DMS 273 treated with DMSO at 0.1 percent for 48 hours (cell line): ENCODE measurements at places on chromosomes 3 and 15.

- DNase-seq, result no peak
Measured at GRCh38 chr3:127383656-127384179, 95.9 kb upstream of the PRR20G start.

DNA sequence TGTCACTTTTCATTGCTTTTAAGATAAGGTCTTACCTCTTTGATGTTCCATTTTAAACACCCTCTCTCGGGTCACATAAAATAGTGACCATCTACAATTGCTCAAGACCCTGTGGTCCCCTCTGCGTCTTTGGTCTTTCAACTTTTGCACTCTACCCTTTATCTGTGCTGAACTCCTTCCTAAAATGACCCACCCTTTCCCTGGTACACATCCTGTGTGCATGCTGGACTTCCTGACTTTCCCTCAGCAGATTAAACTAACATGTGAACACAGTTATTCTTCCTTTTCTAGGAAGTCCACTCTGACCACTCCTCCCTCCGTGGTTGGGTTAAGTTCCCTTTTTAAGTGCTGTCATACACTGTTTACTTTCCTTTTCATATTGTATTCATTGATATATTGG lies 414.2 kb downstream of the GABRB3 start:
- DNase-seq, result no peak

DNA sequence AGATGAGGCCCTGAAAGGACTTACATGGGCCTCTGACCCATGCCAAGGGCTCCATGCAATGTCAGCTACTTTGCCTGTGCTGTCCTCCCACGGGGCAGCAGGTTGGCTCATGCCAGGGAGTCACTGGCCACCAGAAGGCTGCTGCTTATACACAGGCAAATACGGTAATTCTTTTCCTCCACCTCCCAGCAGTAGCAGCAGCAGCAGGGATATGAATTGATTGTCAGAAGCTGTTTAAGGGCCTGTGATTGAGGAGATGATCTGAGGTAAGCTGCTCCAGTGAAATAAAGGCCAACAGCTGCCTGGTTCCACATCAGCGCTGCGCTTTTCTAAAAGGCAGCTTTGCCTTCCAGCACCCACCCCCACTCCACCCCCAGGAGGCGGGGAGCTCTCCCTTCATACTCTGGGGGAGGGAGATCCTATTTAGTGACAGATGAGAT lies 250.5 kb downstream of the SHQ1 start:
- no peak for DNase-seq

GRCh38 chr3:124861041-124861440 lies 26.1 kb downstream of the ITGB5 start:
- no peak for DNase-seq

DNA sequence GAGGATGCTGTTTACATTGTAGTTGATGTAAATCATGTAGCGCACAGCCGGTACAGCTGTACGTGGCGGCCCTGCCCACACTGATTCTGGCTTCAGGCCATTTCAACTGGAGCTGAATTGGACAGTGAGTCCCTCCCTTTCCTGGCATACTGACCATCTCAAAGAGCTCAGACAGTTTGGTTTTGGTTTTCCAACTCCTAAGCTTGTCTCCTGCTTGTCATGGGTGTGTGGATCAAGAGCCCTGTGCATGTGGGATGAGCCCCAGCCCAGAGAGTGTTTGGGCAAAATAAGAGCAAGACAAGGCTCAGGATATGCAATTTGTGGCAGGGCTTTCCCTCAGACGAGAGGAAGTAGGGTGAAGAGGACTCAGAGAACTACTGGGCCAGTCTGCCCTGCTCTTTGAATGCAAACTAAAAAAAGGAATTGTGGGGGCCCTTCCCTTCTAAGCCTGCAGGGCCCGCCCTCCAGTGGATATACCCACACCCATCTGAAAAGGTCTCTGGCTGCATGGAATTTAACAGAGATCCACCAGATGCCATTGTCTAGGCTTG lies 13.3 kb downstream of the ITGA11 start:
- DNase-seq, result no peak

- DNase-seq, result no peak
Measured at GRCh38 chr3:57078344-57078634, 17.8 kb downstream of the SPATA12 start.

DNA sequence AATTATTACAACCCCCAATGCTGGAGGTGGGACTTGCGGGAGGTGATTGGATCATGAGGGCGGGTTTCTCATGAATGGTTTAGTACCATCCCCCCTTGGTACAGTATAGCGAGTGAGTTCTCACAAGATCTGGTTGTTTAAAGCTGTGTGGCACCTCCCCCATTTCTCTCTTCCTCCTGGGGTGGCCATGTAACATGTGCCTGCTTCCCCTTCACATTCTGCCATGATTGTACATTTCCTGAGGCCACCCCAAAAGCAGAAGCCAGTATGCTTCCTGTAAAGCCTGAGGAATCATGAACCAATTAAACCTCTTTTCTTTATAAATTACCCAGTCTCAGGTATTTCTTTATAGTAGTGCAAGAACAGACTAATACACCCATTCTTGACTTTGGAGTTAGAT lies 20.3 kb upstream of the PROK2 start:
- no peak for DNase-seq

DNA sequence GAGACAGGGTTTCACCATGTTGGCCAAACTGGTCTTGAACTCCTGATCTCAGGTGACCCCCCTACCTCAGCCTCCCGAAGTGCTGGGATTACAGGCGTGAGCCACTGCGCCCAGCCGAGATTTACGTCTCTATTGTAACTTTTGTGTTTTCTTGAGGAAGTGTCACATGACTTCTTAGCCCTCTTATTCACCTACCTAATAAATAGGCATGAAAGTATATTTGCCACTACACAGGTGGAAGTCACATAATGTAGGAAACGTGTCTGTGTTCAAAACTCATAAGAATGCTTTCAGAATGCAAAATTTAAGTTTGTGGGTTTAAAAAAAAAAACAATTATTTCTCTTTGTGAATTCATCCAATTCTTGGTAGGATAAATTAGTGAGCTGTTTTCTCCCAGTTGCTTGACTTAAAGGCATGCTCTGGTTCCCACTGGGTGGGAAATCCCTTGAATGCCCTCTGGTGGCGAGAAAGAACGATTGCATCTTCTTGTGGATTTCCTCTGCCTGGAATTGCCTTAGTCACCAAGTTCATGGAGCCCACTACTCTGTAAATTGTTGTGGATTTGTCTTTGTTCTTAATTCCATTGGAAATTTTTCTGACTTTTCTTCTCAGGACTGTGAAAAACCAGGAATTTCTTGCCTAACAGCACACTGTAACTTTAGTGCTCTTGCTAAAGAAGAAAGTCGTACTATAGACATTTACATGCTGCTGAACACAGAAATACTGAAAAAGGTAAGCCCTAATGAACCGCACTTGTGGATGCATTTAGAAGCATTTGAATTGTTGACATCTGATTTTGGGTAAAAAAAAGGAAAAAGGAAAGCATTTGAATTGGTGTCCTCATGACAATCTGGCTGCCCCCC lies 82.2 kb upstream of the CTDSPL start:
- peak; percentile 34 for DNase-seq

DNA sequence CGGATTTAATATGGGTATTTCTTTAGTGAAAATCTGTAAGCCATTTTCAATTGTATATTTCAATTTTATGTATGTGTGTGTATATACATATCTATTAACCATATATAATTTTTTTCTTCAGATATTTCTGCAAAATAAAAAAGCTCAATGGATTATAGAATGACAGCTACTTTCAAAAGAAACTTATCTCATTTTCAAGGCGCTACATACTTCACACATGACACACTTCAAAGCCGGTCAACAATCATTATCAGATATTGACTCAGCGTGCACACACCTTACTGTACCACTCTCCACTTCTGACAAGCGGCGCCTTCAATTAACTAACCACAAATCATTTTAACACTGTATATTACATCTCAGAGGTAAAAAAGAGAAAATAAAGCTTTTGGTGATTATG lies 39.6 kb downstream of the ATP13A3 start:
- no peak for DNase-seq

- DNase-seq, result no peak
Measured at GRCh38 chr3:127847236-127847720, 25.0 kb upstream of the MGLL start.
